ENCODE measurements at places on chromosomes 12 and 14. TPM values are rescaled to one million over a fixed set of nuclear protein-coding genes. Genes with fewer than 3 reads are reported as not detected.

The TBC1D30 gene
- total RNA-seq: 16.2 TPM

- H3K4me3 ChIP-seq: no peak overlapping the region
- no peaks in the 10 kb centered on the region for H3K36me3 ChIP-seq
- no peaks in the 10 kb centered on the region for H3K4me1 ChIP-seq
- no peaks in the 10 kb centered on the region for H3K27me3 ChIP-seq
- DNase-seq: no peak
Measured at GRCh38 chr12:92412856-92413255, 267.2 kb upstream of the BTG1 start.

The MYH6 gene
- not detected for total RNA-seq

DNA sequence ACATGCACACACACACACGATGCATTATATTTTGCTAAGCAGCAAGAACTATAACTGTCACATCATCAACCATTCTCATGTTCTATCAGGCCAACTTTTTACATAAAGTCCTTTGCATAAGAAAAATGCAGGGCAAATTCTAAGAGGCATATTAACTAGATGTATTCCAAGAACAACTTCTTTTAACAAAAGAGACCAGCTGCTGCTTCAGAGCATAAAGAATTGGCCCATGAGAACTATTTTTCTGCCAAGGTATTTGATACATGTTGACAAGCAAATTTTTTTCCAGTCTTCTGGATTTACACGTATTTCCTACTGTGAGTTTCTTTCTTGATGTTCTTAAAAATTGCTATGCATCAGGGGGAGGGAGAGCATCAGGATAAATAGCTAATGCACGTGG, 27.2 kb downstream of the GLT8D2 start:
- no peaks in the 10 kb centered on the region for H3K4me1 ChIP-seq
- no peak overlapping the region for H3K4me3 ChIP-seq
- no peaks in the 10 kb centered on the region for H3K36me3 ChIP-seq
- H3K27ac ChIP-seq: no peak overlapping the region

DNA sequence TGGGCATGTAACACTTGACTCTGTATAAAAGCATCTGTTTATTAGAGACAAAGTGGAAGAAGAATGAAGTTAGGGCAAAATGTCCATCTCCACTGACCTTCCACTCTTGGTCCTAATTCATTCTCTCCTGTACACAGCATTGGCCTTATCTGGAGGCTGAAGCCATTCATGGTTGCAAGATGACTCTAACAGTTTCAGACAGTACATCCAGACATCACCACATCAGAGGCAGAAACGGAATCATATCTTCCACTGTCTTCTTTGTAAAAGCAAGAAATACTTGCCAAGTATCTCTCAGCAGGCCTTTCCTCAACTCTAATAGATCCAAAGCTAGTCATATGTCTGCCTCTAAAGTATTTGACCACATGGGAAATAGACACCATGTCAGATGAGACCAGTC, 41.1 kb downstream of the PTHLH start:
- H3K4me3 ChIP-seq: no peak overlapping the region
- no peaks in the 10 kb centered on the region for H3K4me1 ChIP-seq
- no peaks in the 10 kb centered on the region for H3K36me3 ChIP-seq
- no peaks in the 10 kb centered on the region for H3K27me3 ChIP-seq

- H3K4me1 ChIP-seq: peaks cover 14% of the 10 kb centered on the region
- H3K4me3 ChIP-seq: no peak overlapping the region
- DNase-seq: peak; percentile 54
- H3K27ac ChIP-seq: no peak overlapping the region
Measured at GRCh38 chr14:68583548-68584280, 209.2 kb downstream of the ZFP36L1 start.

DNA sequence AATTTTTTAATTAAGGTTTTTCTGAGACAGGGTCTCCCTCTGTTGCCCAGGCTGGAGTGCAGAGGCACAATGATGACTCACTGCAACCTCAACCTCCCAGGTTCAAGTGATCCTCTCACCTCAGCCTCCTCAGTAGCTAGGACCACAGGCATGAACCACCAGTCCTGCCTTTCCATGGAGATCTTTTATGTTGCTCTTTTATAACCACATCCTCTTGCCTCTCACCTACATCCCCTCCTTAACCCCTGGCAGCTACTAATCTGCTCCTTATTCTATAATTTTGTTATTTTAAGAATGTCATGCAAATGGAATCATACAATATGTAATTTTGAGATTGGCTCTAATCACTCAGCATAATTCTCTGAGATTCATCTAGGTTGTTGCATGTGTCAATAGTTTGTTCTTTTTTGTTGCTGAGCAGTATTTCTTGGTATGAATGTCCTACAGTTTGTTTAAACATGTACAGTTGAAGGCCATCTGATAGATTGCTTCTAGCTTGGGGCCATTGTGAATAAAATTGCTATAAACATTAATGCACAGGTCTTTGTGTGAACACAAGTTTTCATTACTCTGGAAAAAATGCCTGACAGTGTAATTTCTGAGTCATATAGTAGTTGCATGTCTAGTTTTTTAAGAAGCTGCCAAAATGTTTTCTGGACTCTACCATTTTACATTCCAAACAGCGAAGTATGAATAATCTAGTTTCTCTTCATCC, 249.2 kb upstream of the AMIGO2 start:
- no peaks in the 10 kb centered on the region for H3K4me1 ChIP-seq
- no peaks in the 10 kb centered on the region for H3K27me3 ChIP-seq
- H3K36me3 ChIP-seq: no peaks in the 10 kb centered on the region
- no peak overlapping the region for H3K27ac ChIP-seq
- no peak for DNase-seq
- H3K4me3 ChIP-seq: no peak overlapping the region

DNA sequence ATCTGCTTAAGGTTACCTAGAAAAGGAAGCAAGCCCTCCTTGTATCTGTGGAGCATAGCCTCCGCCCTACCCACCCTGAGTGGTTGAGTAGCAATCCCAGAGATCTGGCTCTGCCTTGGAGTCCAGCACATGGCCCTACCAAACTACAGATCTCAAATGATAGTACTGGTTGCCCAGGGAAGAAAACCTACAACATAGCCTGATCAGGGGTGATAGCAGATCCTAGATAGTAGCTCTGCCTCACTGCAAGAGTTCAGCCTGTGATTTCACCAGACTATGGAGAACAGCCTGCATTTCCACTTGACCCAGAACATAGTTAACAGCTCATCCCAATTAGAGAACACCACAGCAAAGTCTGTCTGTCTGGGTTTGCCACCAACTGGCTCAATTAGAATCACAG, 279.5 kb downstream of the ETNK1 start:
- H3K4me1 ChIP-seq: no peaks in the 10 kb centered on the region
- H3K4me3 ChIP-seq: no peak overlapping the region
- H3K36me3 ChIP-seq: no peaks in the 10 kb centered on the region
- no peak overlapping the region for H3K27ac ChIP-seq
